ENCODE measurements at places on chromosomes 2 and 18.

- DNase-seq, result peak; percentile 99
Measured at GRCh38 chr2:676647-677055, 555 bp downstream of the TMEM18 start.

GRCh38 chr2:8987410-8987809 is 16.1 kb downstream of the MBOAT2 start:
- DNase-seq, result no peak

GRCh38 chr18:22173221-22173927 is 4.0 kb downstream of the GATA6 start:
- peak; percentile 69 for DNase-seq

DNA sequence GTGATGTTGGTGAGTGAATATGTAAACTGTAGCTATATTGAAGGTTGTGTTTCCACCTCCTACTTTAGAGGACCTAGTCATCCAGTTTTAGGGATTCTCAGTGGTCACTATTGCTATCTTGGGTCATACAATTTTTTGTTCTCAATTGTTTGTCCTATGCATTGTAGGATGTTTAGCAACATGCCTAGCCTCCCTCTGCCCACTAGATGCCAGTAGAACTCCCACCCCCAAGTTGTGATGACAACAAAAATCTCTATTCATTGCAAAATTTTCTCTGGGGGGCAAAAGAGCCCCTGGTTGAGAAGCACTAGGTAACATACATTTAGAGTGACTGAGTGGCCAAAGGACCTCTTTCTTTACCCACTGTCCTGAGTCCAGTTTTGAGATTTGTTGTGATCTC is 87.3 kb downstream of the LRRTM4 start:
- no peak for DNase-seq

DNA sequence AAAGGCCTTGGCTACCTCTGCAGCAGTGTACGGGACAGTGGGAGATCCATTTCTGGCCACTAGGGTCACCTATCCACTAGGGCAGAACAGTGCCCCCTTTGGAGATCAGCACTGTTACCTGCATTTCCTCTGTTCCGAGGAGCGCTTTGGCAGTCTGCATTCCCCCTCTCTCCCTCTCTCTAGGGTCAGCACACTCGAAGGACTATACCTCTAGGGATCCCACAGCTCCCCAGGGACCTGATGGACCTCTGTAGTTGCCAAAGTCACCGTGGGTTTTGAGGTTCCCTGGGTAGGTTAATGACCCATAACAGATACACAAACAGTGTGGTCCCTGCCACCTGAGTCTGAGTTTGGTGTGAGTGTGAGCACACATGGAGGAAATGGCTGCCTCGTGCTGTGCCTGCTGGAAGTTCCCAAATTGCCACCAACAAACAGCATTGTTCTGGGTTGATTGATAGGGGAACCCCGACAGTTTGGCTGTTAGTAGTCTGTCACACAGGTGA is 99.8 kb upstream of the VWC2L start:
- no peak for DNase-seq

GRCh38 chr2:156340804-156341451 is 8.4 kb upstream of the NR4A2 start:
- no peak for DNase-seq

DNA sequence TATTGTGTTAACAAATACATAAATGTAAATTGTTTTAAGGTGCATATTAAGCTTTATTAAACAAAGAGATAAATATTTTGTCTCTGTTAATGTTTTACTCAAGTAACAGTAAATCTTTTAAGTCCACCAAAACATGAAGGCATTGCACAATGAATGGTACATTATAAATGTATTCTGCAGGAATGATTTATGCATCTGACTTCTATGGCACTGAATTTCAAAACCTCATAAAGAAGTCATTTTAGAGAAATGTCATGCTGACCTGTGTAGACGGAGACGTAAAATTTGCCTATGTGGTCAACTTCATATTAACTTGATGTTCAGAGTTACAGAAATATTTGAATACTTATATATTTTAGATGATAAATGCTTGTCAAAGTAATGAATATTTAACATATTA is 194.7 kb downstream of the BABAM2 start:
- DNase-seq, result no peak

DNA sequence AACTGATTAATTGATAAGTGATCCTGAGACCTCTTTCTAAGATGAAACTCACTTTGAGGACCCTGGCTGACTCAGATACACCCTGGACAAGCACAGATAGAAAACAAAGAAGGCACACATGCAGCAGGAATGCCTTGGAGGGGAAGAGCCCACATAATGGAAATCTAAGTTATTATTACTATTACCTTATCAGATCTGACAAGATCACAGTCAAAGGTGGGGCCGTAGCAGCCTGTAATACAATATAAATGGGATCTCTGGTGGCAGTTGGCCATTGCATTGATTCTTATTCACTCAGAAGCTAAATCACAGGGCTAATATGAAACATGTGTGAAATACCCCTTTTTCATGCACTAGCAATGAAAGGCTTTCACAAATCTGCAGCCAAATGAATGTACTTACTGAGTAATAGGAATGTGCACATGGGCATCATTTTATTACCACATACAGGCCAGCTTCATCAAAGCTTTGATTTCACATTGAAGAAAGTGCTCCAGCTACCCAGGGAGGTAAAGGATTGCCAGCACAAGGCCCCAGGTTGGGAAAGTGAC is 84.0 kb downstream of the ZBTB7C start:
- no peak for DNase-seq

Data from endothelial cell of umbilical vein (primary cell).